ENCODE measurements at places on chromosomes 6 and 20.

GRCh38 chr20:2005831-2006426, 12.1 kb upstream of the PDYN start:
- peak; percentile 79 for DNase-seq

DNA sequence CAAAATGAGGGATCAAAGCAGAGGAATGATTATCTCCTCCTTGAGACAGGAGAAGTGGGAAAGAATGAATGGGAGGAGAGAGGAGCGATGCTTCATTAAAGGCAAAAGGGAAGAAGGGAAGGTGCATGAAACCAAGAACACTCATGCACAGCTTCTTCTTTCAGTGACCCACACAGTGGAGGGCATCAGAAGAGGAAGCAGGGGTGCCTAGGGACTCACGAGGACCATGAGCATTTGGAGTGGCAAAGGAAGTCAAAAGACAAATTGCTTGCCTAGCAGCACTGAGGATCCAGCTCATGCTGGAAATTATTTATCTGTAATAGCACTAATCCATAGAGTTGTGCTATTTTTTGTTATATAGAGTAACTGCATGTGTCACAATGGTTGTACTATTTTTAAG, 66.1 kb downstream of the SMLR1 start:
- peak; percentile 68 for DNase-seq

DNA sequence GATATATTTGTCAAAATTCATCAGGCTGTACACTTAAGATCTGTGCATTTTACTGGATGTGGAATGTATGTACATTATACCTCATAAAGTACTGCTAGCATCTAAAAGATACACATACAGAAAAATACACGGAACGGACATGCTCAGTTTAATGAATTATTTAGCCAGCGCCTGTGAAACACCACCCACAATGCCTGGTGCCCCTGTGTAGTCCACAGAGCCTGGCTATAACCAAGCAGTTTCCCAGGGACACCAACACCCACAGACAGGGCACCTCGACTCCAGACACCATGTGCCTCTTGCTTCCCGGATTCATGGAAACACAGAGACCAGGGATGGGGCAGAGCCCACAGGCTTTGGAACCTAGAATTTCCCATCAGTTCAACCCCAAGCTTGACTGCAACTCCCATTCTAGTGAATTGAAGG, 17.4 kb upstream of the ARMC12 start:
- DNase-seq, result no peak

DNA sequence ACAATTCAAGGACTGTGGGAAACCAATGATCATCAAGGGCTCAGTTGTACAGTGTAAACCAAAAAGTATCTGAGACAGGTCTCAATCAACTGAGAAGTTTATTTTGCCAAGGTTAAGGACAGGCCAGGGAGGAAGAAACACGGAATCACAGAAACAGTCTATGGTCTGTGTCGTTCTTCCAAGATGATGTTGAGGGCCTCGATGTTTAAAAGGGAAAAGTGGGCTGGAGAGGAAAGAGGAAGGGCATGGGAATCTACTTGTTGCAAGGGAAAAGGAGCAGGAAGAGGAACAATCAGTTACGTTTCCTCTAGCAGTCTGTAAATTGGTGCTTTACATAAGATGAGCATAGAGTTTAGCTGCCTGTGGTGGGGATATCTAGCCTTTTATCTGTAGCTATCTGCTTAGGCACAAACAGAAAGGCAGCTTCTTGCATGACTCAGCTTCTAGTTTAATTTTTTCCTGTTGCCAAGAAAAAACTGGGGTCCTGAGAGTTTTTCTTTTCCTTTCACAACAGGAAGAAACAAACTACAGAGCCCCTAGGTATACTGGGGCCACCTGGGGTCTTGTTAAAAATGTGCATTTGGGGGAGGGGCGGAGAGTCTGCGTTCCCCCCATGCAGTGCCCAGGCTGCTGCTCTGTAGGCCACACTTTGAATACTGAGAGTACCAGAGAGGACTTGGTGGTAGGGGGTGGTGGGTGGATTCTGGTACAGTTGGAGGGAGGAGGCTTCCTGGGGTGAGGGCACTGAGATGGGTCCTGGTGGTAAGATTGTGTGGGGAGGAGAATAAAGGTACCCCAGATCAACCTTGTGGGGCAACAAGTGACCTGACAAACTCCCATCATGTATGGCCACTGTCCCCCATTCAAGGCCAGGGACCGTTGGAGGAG, 35.3 kb upstream of the EZR start:
- DNase-seq, result no peak

- DNase-seq, result no peak
Observed at GRCh38 chr6:17790489-17790888, 83.8 kb upstream of the NUP153 start.

GRCh38 chr20:23161968-23162696, 76.0 kb upstream of the CD93 start:
- peak; percentile 85 for DNase-seq

- DNase-seq, result peak; percentile 52
Observed at GRCh38 chr6:71533939-71534379, 245.3 kb downstream of the OGFRL1 start.

DNA sequence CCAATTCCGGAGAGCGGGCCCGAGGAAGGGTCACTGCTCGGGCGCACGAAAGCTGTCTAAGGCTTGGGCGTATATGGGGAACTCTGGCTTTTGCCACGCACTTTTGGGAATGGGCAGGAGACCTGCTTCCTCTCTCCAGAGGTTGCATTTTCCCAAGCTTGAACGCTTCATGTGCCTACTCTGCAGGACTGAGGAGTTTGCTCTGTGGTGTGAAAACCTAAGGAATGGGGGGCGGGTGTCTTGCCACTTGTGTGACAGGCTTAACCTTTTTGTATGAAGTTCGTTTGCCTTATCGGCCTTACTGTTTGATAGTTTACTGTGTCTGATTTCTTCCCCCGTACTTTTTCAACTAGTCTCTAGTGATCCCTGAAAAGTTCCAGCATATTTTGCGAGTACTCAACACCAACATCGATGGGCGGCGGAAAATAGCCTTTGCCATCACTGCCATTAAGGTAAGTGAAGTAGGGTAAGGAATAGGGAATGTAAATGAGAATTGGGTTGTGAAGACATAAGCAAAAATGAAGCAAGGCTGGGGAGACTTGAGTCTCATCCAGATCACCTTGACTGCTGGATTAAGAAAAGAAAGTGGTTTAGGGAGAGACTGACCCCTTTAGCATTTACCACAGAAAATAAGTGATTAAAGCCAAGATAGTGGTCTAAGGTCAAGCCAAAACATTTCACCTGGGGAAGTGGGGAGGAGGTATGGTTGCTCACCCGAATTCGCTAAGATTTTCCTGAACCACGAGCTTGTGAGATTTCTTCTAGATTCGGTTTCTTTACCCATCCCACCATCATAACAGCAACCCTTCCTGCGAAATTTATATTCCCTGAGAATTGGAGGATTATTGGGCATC, 627 bp downstream of the RPS18 start:
- no peak for DNase-seq

GRCh38 chr20:8646033-8646441, 422.9 kb upstream of the PLCB4 start:
- peak; percentile 95 for DNase-seq

DNA sequence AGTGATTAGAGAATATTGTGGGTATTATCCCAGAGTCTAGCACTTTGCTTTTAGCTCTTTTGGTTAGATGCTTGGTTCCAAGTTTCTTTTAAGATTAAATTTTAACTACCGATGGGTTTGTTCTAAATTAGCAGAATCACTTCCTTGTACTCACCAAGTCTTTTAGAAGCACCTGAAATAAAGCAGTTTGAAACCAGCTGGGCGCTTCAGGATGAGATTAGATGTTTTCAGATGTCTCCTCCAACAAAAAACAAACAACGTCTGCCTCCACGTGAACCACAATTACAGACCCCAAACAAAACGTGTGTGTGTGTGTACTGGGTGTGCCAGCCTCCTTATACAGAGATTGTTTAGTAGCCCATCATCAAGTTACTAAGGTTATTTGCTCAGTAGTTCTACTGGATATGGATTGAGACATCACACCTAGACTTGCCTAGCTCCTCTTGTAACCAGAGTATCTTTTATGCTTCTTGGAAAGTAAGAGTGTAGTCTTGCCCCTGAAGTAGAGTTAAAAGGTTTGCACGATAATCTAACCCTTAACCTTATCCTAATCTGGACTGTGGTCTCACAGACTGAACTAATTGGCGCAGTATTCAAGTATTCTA, 2.3 kb downstream of the DSTN start:
- DNase-seq, result no peak

DNA sequence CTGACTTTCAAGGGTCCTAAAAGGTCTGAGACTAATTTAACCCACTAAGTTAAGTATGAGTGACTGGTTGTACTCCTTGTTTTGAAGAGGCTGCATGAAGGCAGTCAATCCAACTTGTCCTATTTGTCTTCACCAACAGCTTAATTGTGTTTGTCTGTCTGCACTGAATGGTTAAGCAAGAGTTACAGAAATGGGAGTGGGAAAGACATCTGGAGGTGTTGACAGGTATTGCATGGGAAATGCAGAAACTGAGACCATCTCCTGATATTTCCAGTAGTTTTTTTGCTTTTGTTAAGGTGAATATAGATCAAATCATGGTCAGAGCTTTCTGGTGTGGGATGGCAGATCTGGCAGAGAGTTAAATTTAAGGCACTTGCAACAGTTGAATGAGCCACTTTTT, 6.5 kb downstream of the FUT9 start:
- no peak for DNase-seq

- no peak for DNase-seq
Observed at GRCh38 chr6:44923444-44923843, 404.7 kb upstream of the RUNX2 start.

- peak; percentile 67 for DNase-seq
Observed at GRCh38 chr6:165889636-165890403, 226.8 kb upstream of the PDE10A start.

DNA sequence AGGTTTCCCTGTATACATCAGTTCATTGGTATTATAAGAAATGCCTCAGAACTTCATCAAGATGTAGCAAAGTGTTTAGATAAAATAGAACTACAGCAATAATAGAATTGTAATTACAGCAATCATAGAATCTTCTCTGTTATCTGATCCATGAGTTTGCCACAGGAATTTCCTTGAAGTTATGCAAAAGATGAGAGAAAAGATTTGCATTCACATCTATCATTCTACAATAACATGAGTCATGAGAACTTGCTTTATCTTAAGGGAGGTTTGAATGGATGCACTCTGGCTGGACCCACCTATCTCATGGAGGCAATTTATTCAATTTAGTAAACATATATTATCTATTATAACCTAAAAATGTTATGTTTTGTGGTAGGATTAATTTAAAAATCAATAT, 329.8 kb upstream of the EPHA7 start:
- DNase-seq, result no peak

- no peak for DNase-seq
Observed at GRCh38 chr6:158737710-158738615, 81.2 kb downstream of the EZR start.

DNA sequence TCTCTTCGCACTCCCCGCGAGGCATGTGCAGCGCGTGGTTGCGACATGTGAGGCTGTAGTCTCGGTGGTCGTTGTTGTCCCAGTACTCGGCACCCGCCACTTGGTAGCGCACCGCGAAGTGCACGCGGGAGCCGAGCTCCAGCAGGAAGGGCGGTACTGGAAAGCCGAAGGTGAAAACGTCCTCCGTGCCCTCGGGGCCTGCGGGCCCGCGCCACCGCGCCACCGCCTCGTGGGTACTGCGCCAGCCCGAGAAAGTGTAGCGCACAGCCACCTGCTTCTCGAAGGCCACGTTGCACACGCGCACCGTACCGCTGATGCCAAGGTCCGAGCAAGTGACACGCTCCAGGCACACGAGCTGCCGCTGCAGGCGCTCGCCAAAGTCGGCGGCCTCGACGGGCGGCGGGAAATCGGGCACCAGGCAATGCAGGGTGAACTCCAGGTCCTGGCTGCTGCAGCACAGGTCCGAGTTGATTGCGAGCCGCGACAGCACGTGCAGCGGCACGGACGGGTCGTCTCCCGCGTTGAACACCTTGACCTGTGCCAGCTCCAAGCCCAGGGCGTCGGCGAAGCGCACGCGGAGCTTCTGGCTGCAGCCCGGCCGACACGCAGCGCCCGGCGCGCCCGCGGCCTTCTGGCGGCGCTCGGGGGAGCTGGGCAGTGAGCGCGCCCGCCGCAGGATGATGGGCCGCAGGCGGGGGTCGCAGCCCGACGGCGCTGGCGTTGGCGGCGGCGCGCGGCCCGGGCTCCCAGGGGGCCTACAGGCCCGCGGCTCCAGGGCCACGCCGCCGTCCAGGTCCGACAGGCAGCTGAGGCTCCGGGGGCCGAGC, 840 bp downstream of the PPP1R3D start:
- DNase-seq, result peak; percentile 40

DNA sequence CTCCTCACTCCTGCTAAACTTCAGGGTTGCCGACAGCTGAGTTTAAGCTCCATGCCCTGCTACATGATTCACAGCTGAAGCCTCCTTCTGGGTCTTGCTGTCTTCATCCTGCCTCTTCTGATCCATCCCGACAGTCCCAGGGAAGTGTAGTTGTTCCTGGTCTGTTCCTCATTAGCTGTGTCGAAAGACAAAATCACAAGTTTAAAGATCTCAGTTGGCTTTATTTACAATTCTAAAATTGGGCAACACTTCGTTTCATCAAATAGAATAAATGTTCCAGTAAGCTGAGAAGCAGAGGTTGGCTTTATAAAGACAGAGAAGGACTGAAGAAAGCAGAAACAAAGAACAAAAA, 4.1 kb upstream of the SLC2A10 start:
- DNase-seq, result no peak

DNA sequence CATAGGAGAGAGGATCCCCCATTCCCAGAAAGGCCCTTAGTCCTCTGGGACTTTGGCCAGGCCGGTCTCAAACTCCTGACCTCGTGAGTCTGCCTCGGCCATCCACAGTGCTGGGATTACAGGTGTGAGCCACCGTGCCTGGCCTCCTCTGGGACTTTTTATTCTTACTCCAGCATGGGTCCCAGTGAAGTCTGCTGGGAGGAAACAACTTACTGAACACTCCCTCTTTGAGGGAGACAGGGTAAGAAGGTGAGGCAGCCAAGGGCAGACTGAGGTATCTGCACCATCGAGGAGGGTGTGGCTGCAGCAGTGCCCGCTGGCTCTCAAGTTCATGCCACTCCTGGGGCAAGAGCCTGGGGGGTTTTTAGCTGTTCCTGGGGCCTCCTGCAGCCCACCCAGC, 2.4 kb downstream of the BAK1 start:
- no peak for DNase-seq

DNA sequence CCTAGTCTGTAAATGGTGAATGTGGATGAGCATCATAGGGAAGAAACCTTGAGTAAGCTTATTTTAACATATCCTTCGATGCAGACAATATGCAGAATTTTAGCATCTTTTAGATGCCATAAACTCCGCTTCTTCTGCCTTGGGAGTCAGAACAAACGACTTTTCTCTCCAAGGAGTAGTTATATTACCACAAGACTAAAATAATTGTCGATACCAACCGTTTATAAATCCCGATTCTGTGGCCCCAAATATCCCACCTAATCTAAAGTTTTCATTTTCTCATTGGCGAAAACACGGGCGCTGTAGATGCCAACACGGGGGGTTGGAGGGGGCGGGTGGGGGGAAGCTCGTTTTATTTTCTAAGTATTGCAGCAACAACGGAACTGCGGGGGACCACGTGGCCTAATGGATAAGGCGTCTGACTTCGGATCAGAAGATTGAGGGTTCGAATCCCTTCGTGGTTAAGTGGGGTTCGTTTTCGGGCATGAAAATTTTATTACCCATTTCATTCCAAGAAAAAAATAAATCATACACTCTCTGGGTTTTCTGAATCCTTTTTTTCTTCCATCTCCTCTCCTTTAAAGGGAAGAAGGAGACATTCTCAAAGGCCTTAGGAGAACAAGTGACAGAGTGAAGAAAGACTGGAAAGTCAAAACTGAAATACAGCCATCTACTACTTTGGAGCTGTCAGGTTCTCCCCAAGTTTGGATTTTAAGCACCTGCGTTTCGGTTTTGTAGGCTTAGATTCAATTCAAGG, 65.5 kb upstream of the BTN3A2 start:
- no peak for DNase-seq

Measured in muscle of leg (tissue), 16 donors.